Natural killer cell treated with Interleukin-12 subunit alpha and Interleukin-12 subunit beta and Interleukin-15 and Interleukin-18, amount 100 ng/mL, for 72 hours (primary cell): ENCODE measurements at places on chromosomes 12 and 14.

GRCh38 chr14:54040846-54041245, 84.2 kb upstream of the BMP4 start:
- DNase-seq: no peak

- DNase-seq: no peak
Observed at GRCh38 chr12:1131811-1132224, 140.8 kb downstream of the ERC1 start.

DNA sequence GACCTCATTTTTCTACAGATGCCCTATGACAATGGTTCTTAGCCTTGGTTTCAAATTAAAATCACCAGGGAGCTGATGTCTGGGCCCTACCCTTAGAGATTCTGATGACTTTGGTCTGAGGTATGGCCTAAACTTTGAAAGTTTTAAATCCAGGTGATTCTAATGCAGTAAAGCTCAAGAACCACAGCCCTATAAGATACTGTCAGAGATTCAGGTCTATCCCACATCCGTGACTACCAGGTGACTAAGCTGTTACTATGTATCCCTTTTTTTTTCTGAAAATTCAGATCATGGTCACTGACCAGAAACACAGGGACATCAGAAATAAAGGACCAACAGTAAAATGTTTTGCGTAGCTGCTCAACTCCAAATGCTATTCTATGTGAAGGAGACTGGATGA, 148.8 kb upstream of the BMP4 start:
- DNase-seq: no peak

GRCh38 chr14:76346391-76347160, 29.4 kb upstream of the ESRRB start:
- DNase-seq: no peak

- no peak for DNase-seq
Observed at GRCh38 chr14:99441157-99441870, 39.3 kb downstream of the SETD3 start.

DNA sequence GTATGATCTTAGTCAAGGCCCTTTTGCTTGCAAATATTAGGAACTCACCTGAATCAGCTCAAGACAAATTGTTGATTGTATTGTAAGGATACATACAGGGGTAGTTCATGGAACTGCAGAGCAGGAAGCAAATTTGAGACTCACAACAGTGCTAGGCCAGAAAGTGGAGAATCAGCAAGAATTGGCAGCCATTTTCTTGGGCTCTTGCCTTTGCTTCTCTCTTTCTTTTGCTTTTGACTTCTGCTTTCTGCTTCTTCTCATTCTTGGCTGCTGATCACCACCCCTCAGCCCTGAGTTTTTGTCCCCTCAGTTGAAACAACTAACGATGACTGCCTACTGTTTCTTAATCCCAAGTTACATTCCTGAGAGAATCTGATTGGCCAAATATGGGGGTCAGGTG, 34.8 kb downstream of the KCNK13 start:
- DNase-seq: no peak

DNA sequence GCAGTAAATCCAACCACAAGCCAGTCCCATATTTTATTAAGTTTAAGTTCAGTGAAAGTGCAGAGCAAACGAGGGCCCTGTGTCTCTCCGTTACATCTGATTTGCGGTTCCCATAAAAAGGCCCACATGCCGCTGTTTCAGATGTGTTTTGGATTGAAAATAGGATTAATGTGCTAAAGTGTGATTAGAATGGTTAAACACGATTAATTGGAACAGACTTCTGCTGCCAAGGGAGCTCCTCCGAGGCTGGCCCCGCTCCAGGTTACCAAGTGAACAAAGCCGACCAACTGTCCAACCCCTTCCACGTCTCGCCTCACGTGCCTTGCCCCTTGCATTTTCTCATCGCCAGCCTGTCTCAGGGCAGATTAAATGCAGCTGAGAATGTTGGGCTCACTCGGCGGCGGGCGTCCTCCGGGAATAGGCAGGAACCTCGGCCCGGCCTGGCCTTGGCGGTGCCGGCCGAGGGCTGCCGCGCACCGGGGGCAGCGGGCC, 166.5 kb upstream of the GSC start:
- no peak for DNase-seq

DNA sequence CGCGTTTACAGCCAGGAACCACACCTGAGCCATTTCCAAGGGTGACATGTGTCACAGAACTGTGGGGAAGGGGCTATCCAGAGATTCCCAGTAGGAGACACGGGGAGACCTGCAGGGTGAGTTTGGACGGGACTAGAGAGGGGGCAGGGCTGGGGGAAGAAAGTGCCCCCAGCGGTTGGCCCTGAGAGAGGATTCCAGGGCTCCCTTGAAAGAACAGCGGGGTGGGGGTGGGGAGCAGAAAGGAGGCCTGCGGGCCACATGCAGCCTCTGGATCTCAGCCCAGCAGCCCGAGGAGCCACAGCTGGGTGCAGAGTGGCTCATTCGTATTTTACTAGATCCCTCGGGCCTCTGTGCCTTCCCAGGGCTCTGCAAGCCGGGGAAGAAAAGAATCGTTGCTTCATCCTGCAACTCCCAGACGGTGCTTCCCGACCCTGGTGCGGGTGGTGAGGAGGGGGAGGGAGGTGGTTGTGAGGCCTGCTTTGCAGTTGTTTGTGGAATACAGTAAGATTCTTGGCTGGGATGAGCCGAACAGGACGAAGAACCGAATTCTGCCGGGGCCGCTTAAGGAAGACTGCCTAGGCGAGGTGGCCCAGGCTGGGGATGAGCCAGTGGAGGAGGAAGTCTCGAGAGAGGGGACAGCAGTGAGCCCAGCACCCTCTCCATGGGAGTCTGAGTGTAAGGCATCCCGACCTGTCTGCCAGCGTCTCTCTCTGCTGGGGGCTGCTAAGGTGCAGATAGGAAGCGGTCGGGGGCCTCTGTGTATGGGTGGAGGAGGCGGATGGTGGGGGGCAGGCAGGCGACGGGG, 36.1 kb upstream of the ANKRD9 start:
- no peak for DNase-seq

DNA sequence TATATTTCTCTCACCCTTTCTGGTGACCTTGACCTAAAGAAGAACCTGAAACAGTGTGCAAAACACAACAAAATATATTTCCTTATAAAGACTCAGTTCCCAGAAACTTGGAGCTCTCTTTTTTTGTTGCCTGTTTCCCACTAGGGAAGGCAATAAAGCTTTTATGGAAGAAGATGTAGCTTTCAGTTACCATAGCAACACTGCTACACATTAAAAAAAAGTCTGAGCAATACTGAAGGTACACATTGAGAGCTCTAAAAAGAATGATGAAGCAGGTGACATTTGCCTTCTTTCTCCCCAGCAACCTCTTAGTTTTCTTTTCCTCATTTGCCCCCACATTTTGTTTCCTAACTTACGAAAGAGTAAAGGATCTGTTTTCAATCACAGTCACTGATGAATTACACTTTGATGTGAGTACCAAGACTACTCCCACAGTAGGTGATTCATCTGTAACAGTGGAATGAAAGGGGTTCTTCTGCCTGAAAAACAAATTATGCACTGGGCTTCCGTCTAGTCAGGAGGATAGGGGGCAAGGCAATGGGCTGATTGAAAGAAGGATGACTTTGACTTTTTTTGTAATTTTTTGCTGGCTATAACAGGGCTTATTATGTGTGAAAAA, 1.1 kb upstream of the CATSPERB start:
- DNase-seq: no peak

DNA sequence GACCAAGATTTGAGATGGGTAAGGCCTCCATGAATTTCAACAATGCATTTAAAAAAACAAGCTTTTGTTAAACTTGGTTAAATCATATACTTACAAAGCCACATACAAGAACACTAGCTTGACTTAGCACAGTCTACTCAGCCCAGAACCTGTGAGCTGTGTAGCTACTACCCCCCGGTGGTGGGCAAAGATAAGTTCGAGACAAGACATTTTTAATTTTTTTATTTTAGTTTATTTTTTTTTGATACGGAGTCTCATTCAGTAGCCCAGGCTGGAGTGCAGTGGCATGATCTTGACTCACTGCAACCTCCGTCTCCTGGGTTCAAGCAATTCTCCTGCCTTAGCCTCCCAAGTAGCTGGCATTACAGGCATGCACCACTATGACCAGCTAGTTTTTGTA, 3.7 kb upstream of the NECAP1 start:
- no peak for DNase-seq

GRCh38 chr14:68729556-68729955, 63.3 kb downstream of the ZFP36L1 start:
- DNase-seq: no peak

DNA sequence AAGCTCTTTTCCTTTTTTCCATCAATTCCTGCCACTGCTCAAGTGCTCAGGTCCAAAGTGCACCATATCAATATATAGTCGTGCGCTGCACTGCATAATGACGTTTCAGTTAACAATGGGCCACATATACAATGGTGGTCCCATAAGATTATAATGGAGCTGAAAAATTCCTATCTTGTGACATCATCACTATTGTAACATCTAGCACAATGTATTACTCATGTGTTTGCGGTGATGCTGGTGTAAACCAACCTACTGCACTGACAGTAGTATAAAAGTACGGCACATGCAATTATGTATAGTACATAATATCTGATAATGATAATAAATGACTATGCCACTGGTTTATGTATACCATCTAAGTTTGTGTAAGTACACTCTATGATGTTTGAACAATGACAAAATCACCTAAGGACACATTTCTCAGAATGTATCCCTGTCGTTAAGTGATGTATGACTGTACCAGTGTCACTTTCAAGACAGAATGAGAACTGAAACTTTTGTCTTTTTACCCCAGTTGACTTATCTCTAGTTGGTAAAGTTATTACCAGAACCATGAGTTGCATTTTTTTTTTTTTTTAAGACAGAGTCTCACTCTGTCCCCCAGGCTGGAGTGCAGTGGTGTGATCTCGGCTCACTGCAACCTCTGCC, 53.7 kb upstream of the INSM2 start:
- DNase-seq: no peak

DNA sequence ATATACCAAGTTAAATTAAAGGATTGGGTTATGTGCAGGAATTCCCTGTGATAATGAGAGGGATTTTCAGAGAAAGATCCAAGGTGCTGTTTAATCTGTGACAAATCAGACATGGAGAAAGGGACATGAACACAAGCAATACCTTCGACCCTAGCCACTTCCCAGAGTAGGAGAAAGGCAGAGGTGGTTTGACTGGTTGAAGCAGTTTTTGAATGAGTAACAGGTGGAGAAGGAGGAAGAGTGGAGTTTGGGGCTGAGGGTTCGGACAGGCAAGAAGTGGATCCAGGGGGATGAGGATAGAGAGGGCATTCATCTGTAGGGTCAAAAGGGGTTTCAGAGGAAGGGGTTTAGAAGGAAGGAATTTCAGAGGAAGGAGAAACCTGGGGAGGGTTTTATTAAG, 27.4 kb upstream of the A2M start:
- DNase-seq: no peak

- DNase-seq: no peak
Observed at GRCh38 chr12:48998497-48999353, 450 bp downstream of the DDN start.

- DNase-seq: no peak
Observed at GRCh38 chr12:6372403-6373003, 2.9 kb downstream of the SCNN1A start.

GRCh38 chr12:3601461-3602150, 110.6 kb downstream of the PRMT8 start:
- peak; percentile 39 for DNase-seq

- DNase-seq: peak; percentile 44
Observed at GRCh38 chr12:55705782-55706402, 1.8 kb downstream of the ITGA7 start.

DNA sequence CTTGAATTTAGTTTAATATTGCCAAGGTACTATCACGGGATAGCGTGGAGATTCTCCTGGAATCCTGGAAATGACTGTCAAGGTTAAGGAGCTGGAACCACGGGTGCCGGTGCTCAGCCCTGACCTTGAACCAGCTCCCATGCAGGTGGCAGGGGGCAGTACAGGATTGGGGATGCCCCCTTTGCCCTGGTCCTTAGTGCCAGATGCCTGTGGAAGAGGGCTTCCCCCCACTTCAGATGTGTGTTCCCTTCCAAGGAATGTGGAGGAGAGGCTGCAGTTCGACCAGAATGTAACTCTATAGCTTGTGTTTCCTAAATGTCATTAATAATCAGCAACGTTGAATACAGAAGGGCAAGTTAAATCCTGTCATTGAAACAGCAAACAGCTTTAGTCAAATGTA, 258.9 kb downstream of the VRK1 start:
- no peak for DNase-seq

DNA sequence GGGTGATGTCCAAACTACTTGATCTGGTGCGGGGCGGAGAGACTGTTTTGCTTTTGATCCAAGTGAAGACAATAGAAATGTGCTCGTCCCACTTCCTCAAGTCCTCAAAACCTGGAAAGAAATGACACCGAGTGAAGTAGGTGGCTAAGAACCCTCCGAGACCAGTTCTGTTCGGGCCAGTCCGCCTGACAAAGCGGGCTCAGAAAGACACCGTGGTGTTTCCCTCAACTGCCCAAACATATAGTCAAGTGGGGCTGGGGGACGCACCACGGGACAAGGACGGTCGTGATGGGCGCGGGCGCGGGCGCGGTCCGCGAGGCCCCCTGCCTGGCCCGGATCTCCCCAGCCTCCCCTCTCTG, 1.6 kb downstream of the PHLDA1 start:
- DNase-seq: no peak

- no peak for DNase-seq
Observed at GRCh38 chr14:64754685-64755084, 50.5 kb downstream of the PLEKHG3 start.

- DNase-seq: no peak
Observed at GRCh38 chr14:75711796-75712211, 50.8 kb downstream of the TTLL5 start.

DNA sequence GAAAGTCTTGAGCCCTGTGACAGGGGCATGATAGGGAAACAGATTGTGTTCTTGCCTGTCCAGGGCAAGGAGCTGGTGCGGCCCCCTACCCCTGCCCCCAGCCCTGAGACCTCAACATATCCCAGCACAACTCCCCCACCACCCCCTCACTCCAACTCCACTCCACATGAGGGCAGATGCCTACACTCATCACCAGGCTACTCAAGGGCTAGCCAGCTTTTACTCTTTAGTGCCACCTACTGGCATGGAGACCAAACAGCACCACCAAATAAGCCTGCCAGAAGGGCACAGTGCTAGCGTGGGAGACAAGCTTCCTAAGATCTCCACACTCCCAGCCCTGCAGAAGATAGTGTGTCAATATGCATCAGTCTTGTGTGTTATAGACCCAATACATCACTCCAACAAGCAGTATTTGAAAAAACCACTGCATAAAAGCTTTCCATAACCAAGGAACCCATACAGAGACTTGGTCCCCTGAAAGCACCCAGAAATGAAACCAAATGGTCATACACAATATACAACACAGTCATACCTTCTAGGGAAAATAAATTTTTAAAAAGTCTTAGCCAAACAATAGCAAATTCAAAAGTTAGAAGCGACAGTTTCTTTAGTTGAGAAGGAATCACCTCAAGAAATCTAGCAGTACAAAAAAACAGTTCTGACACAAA, 154.4 kb downstream of the KCNK10 start:
- peak; percentile 62 for DNase-seq
